ENCODE measurements at places on chromosomes 5 and 9. TPM values are rescaled to one million over a fixed set of nuclear protein-coding genes. Genes with fewer than 3 reads are reported as not detected.
A peak's percentile ranks its signal among the peaks of the same experiment; 100 is the strongest.

Gene FBP2
- 0.27 TPM for total RNA-seq

Gene GPX3
- total RNA-seq, result 592 TPM

Gene STOM
- 155 TPM for total RNA-seq

DNA sequence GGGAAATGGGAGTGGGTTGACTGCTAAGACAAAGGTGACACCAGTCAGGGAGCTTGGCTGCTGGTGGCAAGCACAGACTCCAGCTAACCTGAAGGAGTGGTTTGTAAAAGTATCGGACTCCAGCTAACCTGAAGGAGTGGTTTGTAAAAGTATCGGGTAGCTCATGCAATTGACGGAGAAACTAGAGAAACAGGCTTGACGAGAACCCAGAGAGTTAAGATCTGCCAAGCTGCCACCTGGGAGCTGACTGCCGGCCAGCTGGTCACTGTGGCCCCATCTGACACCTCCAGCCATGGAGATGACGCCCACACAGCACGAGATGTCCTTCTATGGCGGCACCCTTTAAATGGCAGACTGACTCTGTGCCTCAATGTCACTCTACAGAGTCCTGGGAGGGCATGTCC is 28.3 kb upstream of the CRB2 start:
- DNase-seq, result no peak

DNA sequence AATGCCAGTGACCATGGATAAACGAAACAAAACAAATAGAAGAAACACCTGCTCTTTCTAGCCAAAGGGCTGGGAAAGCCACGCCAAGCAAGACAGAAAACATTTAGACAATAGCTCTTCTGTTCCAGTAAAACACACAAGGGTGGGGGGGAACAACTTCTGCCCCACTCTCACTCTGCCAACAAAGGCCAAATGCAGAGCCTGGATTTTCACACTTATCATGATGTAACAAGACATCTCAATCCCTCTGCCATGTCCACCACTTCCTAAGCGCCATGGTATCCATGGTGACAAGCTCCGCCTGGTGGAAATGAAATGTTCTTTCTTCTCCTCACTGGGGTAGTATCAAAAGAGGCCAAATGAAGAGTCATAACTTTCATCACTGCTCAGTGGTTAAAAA is 60.6 kb downstream of the DRD1 start:
- DNase-seq, result no peak

DNA sequence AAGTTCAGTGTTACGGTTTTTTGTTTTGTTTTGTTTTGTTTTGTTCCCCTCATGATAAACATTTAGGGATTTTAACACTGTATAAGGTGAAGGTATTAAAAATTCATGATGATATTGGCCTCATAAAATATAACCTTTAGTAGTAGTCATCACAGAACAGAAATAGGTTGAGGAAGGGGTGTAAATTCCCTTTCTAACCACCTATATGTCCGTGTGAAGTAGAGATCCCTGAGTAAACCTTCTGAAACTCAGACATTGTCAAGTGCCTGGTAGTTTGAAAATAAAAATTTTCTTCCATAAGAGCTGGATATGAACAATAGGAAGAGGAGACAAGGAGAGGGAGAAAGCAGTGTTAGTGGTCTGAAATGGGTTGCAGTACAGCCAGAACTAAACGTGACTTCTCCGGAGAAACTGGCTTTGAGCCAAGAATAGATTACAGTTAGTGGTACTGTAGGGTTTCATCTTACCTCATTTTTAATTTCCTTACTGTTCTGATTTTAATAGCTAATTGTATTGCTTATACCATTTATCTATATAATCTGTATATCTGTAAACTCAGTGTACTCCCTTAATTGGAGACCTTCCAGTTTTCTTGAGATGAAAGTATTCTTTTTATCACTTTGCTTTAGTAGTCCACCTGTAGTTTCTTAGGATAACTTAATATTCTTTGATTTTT is 18.3 kb downstream of the UGCG start:
- no peak for DNase-seq

Gene ARHGEF28
- 1.6 TPM for total RNA-seq

Gene CD72
- 0.59 TPM for total RNA-seq

Gene PRDM9
- total RNA-seq, result not detected

Gene SPINK4
- total RNA-seq, result not detected

- no peak for DNase-seq
These were observed 58.9 kb downstream of the ANKRD33B start for GRCh38 chr5:10622810-10623209.

DNA sequence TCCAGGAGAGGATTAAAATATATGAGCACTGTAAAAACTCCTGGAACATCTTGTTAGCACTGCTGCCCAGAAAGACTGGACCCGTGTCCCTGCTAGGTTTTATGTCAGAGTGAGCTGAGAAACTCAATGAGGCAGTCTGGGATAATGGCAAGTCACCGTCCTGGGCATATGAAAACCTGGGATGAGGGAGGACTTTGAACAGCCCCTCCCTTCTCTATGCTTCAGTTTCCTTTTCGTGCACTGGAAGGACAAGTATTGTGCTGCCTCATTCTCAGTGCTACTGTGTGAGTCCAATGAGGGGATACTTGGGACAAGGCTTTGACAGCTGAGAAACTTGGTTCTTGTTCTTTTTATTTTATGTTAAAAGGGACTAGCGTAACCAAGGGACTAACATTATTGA is 143.0 kb upstream of the SHB start:
- DNase-seq, result no peak

DNA sequence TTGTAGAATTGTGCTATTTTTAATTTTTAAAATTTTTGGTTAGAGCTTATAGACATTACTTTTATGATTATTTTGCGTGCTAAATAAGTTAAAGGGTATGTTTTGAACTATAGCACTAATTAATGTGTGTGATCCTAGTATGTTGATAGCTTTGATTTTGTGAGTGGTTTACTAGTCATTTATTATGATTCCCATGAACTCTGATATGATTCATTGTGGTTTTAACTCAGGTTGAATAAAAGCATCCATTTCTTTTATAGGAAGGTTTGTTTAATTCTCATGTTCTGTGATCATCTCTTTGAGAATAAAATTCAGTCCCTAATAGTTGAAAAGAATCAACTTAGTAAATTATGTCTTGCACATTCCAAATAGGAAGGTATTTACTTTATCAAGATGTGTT is 22.5 kb downstream of the C5orf22 start:
- DNase-seq, result no peak

DNA sequence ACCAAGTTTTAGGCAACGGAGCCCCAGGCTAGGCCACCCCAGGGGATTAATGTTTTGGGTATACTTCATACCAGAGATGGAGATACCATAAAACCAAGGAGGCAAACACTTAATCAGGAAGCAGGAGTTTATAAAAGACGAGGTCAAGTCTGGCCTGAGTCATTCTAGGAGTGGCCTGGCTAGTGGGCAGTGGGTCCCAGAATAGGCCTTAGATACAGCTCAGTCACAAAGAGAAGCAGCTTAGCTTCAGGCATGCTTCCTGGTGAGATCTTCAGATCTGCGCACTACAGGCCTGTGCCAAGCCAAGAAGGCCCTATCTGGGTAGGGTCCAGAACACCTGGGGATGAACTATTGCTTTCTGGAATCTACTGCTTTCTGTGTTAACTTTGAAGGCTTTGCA is 20.6 kb upstream of the NR5A1 start:
- DNase-seq, result no peak

- DNase-seq, result peak; percentile 46
These were observed 733 bp downstream of the ANGPTL2 start for GRCh38 chr9:127121628-127122175.

GRCh38 chr5:130616161-130616560 is 548.9 kb downstream of the HINT1 start:
- DNase-seq, result no peak

DNA sequence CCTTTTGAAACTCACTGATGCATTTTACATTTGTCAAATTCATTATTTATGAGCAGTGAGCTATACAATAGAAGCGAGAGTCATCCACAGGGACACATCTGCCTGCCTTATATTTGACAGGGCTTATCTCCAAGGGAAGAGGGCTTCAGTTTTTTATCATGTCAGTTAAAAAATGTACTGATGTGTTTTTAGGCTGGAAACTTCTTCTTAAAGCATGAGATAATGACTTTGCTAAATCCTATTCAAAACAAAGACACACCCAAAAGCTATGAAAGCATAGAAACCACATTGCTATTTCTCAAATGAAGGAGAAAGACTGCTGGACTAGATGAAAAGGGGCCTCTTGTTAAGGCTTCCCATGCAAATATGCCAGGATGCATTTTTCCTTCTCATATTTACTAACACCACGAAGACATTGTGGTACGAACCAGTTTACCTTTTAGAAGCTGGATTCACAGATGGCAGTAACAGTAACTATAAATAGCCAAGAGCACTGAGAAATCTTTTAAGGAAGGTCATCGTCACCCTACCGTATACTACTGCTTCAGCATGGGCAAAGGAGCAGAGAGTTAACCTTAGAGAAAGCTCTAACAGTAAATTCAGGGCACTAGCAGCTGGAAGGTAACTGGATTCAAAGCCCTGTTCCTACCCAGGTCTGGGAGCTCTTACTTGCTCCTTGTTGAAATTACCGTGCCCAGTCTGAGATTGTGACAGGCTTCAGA is 86.3 kb upstream of the IFNK start:
- DNase-seq, result no peak

Gene DENND4C
- total RNA-seq, result 20.8 TPM

Gene TMC1
- not detected for total RNA-seq

DNA sequence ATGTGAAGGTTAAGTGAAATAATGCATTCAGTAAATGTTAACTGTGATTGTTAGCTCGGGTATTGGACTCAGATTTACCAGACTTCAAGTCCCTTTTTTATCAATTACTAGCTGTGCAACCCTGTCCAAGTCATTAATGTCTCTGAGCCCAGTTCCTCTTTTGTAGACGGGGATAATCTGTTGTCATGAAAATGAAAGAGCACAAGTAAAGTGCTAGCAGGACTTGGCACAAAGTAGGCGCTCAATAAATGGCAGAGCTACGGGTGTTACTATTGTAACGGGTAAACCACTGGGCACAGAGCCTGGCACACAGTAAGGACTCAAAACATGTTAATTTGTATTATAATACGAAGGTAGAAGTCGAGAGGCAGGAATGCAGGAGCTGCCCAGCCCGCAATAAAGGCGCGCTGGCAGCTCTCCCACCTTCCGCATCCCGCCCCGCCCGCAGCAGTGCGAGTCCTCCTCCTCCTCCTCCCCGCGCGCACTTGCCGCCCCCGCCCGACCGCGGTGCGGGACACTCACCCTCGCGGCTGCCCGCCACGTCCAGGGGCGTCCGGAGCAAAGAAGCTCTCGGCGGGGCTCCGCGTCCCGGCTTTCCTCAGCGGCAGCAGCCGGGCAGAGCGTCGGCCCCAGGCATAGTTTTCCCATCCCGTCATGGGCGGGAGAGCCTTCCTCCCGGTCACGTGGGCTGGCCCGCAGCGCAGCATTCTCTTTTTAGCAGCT is at the start of gene C1QTNF2:
Gene C1QTNF2, minus strand, starts transcription at position 637 of the 723 bp plus-strand sequence. CDS start 15,615 bp downstream, outside the sequence.
- DNase-seq, result peak; percentile 76

Gene FOXD1
- not detected for total RNA-seq

GRCh38 chr9:126363250-126363649 is 36.6 kb downstream of the MVB12B start:
- no peak for DNase-seq

Gene GRIN1
- total RNA-seq, result not detected
